ENCODE measurements at places on chromosomes 1 and 21.

GRCh38 chr1:226364514-226364899, 43.4 kb downstream of the PARP1 start:
- DNase-seq, result no peak

DNA sequence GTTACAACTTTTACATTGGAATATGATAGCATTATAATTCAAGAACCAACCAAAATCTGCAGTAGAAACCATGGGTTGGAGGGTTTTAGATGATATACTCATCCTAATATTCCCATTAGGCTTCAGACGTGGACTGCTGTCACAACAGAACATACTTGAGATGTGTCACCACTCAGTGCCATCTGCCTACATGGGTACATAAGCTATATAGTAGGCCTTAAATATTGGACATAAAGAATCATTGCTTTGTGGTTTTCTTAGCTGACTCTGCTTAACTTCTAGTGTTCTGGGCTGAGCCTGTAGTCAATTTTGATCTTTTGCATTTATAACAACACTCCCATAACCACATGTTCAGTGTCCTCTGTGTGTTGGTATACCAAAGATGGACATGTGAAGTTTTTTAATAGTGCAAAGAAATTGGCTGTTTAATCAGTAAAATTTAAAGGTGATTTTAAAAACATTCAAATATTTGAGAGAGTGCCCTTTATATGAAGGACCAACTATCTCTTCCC, 14.2 kb downstream of the RAP1A start:
- no peak for DNase-seq

- DNase-seq, result no peak
Observed at GRCh38 chr1:10628685-10629084, 153.9 kb downstream of the PEX14 start.

GRCh38 chr1:173861731-173862145, 6.1 kb downstream of the GAS5 start:
- DNase-seq, result no peak

- DNase-seq, result no peak
Observed at GRCh38 chr1:78078358-78078757, 32.6 kb downstream of the GIPC2 start.

- no peak for DNase-seq
Observed at GRCh38 chr1:150049926-150050325, 17.6 kb upstream of the VPS45 start.

- no peak for DNase-seq
Observed at GRCh38 chr1:230793463-230793745, 46.2 kb downstream of the CAPN9 start.

GRCh38 chr1:29825941-29826415, 589.7 kb downstream of the PTPRU start:
- DNase-seq, result no peak

All from GM13976 (cell line).